Heart right ventricle (tissue), 16 donors: ENCODE measurements at places on chromosomes 3 and 15.
A peak's percentile ranks its signal among the peaks of the same experiment; 100 is the strongest.

GRCh38 chr15:70023769-70024491, 73.8 kb downstream of the TLE3 start:
- DNase-seq: peak; percentile 35

GRCh38 chr3:155594526-155595187, 150.2 kb downstream of the PLCH1 start:
- DNase-seq: no peak

DNA sequence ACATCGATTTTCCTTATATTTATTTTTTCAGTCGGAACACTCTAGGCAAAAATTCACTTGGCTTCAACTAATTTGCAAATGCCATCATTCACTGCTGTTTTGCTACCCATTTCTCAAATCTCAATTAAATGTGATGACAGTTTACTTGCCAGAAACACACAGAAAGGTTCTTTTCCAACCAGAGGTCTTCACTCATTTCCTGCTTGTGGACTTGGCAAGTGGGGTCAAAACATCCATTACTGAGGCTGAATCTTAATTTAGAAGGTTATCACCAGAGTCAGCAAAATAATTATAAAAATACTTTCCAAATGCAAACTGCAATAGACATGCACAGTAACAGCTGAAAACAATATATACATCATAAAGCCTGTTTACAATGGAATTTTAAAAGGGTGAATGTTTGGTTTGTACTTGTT, 625.4 kb upstream of the TBL1XR1 start:
- DNase-seq: no peak

- DNase-seq: no peak
Observed at GRCh38 chr3:181943285-181943684, 231.6 kb downstream of the SOX2 start.

DNA sequence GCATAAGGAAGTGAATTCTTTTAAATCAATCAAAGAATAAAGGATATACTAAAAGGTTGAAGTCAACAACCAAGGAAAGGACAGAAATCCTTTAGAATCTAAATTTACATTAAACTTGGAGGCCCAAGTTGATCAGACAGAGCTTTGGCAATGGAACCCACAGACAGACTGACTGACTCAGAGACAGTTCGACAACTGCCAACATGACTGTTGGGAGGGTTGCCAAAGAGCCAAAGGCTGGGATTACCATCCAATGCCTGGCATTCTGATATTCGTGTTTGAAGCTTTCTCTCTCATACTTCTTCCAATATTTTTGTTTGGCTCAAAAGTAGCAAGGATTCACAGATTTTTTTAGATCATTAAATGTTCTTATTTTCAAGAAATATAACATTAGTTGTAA, 406.1 kb downstream of the PLCL2 start:
- DNase-seq: no peak

- no peak for DNase-seq
Observed at GRCh38 chr3:38490281-38491030, 5.7 kb upstream of the EXOG start.

- DNase-seq: no peak
Observed at GRCh38 chr3:132543011-132543739, 53.9 kb upstream of the ACKR4 start.

- no peak for DNase-seq
Observed at GRCh38 chr3:64473466-64473865, 214.3 kb downstream of the ADAMTS9 start.

DNA sequence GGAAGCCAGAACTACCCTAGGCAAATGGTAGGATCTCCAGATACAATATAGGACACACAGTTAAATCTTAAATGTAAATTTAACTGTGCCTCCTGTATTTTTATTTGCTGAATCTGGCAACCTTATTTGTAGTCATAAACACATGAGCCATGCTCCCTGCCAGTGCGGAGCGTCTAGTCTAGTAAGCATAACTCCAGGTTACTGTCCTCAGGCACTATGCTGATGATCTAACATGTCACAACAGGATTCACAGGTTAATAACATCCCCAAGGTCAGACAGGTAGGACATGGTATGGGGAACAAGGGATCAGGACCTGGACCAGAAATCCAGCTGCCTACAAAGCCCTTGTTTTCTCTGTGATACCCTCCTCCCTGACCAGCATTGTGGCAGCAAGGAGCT, 305.1 kb downstream of the CACNA2D3 start:
- DNase-seq: no peak

DNA sequence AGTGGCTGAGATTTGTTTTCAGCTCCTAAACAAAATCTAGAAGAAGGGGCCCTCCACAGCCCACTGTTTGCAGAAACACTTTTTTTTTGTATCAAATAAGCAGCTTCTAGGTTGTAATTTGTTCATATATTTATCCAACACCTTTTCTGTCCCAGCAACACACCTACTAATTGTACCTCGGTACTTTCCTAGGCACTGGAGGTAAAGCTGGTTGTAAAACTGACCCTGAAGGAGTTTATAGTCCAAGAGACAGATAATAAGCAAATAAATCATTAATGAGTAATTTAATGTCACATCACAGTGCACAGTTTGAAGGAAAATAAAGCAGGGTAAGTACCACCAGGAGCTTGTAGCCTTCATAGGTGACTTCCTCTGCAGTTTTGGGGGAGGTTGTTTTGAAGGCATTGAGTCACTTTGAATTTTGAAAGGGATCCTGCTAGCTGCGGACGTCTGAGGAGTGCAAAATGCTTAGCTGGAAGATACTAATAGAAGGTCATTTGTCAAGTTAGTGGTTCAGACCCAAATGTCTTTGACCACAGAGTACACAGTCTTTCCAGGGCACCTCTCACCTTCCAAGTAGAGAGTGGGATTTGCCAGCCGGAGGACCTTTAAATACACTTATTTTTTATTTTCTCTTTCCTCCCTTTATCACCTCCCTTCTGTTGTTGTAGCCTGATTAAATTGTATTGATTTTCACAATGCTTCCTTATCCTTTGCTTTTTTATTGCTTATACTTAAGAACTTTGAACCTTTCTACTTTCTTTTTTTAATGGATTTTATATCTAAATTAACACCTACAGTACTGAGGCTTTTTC, 53.8 kb downstream of the CMSS1 start:
- DNase-seq: no peak

DNA sequence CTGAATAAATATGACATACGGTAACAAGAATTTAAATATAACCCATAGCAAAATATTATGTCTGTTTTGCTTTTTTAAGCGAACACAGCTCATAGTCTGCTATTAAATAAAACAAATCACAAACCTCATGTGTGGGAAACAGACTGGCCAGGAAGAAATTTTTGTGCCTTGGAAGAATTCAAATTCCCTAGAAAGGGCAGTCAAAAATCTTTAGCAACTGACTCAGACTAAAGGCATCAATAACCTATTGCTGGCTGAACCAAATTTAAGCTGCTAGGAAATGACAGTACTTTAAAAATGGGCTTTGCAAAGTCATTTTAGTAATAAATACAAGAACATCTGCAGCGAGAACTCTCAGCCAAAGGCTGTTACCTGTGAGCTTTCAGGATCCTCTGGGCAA, 151.4 kb downstream of the PLD1 start:
- no peak for DNase-seq

DNA sequence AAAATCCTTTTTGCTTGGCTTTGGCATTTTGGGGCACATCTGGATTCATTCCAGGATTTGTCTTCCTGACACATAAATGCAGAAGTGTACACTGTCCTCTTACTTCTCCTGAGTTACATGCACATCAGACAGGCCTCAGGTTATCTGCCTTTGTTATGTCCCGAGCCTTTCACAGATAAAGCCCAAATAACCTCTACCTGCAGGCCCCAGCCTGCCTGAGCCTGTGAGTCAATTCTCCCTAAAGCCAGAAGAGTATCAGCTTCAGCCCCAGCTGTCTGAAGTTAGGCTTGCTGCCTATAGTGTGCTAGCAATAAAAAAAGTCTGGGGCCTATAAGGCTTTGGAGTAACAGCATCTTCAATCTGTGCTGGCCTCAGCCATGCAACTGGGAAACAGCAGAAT, 17.7 kb upstream of the GSK3B start:
- DNase-seq: no peak

GRCh38 chr3:110106805-110107204, 769.5 kb upstream of the DPPA4 start:
- no peak for DNase-seq

- no peak for DNase-seq
Observed at GRCh38 chr3:9331171-9331570, 31.7 kb upstream of the THUMPD3 start.

DNA sequence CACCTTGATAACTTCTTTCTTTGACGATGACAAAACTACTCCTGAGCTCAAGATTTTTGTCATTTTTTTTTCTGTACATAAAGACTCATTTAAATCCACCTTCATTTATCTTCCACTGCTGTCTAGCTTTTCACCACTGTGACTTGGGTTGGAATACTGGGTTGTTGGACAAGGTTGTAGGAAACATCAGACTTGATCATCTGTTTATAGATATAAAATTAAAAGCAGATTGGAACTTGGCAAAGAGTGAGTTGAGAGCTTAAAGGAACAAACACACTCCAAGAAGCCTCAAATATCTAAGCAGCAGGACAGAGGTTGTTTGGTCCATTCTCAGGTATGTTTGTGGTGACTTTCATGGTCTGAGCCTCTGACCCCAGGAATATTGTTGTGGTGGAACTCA, 141.7 kb upstream of the NDN start:
- no peak for DNase-seq

- no peak for DNase-seq
Observed at GRCh38 chr3:78221796-78222195, 1181.9 kb downstream of the ROBO2 start.

DNA sequence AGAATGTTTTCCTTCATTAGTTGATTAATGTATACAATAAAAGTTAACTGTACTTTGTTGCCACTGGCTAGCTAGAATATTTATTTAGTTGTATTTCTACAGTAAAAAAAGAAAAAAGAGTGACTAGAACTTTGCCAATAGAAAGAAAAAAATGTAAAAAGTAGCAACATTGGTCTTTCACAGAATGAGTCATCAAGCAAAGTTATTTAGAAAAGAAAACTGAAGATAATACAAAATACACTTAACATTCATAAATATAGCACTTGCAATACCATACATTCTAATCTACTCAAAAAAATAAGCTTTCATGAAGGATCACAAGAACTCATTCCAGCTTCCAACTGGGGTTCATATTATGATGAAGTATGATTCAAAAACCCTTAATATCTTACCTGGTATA, 83.4 kb downstream of the AQR start:
- DNase-seq: no peak

- DNase-seq: no peak
Observed at GRCh38 chr3:160136421-160136820, 88.8 kb upstream of the C3orf80 start.

DNA sequence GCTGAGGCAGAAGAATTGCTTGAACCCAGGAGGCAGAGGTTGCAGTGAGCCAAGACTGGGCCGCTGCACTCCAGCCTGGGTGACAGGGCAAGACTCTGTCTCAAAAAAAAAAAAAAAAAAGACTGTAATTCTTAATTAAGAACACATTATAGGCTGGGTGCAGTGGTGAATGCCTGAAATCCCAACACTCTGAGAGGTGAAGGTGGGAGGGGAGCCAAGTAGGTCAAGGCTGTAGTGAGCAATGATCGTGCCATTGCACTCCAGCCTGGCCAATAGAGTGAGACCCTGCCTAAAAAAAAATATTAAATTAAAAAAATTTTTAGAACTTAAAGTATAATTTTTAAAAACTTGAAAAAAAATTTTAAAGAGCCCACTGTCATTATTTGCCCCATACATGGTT, 13.4 kb upstream of the ARPIN start:
- no peak for DNase-seq

- no peak for DNase-seq
Observed at GRCh38 chr3:185400866-185401265, 37.9 kb downstream of the MAP3K13 start.

- DNase-seq: no peak
Observed at GRCh38 chr3:113714702-113715101, 18.3 kb upstream of the USF3 start.

DNA sequence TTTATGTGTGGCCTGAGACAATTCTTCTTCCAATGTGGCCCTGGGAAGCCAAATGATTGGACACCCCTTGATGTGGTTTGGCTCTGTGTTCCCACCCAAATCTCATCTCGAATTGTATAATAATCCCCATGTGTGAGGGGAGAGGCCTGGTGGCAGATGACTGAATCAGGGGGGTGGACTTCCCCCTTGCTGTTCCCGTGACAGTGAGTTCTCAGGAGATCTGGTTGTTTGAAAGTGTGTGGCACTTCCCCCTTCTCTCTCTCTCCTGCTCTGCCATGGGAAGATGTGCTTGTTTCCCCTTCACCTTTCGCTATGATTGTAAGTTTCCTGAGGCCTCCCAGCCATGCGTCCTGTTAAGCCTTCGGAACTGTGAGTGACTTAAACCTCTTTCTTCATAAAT, 60.1 kb upstream of the PARL start:
- no peak for DNase-seq

DNA sequence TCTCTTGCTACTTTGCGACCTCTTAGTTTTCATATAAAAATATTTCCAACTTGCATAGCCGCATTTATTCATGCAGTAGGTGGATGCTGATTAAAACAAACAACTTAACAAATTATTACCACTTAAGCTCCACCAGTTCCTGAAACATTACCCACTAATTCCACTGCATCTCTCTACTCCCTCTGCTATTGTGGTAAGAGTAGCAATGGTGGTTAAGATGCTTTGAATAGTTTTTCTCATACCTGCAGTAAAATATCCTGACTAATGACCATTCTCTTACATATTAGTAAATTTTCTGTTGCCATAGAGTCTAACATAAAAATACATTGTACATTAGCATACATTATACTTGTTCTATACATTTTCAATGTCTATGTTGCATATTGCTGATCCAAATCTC, 397.6 kb upstream of the PLSCR5 start:
- no peak for DNase-seq

DNA sequence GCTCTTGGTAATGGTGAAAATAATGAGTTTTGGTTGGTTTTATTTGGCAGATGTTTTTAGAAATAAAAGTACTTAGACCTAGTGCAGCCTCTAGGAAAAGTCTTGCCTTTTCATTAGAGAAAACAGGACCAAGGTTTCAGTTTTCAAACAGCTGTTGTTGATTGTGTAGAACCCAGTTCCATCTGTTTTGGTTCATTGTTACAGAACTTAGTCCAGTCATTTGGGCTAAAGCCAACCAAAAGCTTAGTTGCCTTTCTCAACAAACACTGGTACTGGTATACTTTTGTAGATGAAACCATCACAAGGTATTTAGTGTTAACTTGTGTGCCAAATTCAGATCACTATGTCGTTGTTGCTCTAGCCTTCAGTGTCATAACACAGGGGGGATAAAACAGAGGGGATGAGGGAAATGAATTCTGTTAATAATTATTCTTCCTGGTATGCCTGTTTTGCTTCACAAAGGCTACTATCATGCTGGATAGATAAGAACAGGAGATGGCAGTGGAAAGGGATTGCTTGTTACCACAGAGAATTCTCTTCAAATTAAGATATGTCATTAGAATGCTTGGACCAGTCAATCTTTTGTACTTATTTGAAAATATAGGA, 12.6 kb upstream of the APH1B start:
- no peak for DNase-seq

- DNase-seq: no peak
Observed at GRCh38 chr15:62324382-62324781, 159.3 kb upstream of the C2CD4B start.

- no peak for DNase-seq
Observed at GRCh38 chr3:17753632-17753992, 11.2 kb upstream of the TBC1D5 start.
